ENCODE measurements at places on chromosomes 6 and 20. TPM values are rescaled to one million over a fixed set of nuclear protein-coding genes. Genes with fewer than 3 reads are reported as not detected.

Gene WFDC10B
- not detected for polyA plus RNA-seq

Gene KHDC1L
- polyA plus RNA-seq, result 1.1 TPM

Gene MYL9
- 361 TPM for polyA plus RNA-seq

Gene SLC17A3
- 0.42 TPM for polyA plus RNA-seq

- no peak for DNase-seq
Measured at GRCh38 chr20:33563788-33564187, 73.9 kb downstream of the CBFA2T2 start.

- no peak for DNase-seq
Measured at GRCh38 chr6:6634735-6635075, 46.2 kb downstream of the LY86 start.

DNA sequence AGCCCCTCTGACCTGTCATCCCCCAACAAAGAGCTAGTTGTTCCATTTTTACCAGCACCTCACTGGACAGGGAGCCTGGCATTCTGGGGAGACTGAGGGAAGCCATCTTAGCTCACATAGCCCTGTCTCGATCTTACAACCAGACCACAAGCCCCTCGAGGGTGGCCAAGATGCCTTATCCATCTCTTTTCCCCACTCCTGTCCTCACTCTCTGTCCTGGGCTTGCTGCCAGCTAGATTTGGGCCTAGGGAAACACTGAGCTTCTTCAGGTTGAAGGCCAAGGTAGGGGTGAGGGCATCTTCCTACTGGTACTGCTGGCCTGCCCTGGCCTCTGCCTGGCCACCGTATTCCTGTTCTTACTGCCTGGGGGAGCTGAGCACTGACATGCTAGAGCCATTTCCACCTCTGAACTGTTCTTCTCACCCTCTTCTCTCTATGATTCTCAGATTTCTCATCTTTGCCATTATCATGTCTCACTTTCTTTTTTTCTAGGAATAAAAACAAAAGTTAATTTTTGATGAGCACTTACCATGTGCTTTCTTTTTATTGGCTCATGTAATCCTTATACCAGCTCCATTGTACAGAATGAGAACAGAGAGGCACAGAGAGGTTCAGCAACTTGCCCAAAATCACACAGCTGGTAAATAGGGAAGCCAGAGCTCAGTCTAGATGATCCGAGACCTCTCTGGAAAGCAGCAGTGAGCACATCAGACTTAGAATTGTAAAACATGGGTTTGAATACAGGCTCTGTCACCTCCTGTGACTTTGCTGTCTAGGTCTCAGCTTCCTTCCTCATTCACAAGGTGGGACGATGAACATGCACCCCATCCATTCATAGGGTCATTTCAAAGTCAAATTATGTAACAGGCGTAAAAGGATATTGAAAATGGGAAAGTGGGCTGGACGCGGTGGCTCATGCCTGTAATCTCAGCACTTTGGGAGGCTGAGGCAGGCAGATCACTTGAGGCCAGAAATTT, 28.7 kb downstream of the FGD2 start:
- no peak for DNase-seq

DNA sequence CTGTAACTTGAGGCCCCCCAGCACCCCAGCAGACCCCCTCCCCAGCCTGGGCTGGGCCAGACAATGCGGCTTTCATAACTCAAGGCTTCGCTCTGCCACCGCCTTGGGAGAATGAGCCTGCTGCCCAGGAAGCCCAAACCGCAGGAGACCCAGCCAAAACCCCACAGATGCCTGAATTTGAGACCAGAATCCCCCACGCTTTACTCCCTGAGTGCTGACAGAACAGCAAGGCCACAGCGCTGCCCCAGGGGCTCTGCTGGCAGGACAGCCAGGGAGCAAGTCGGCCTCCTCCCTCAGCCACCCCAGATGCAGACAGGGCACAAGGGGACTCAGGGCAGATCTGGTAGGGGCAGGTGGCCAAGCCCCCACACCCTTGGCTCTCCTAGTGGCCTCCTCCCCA, 2.2 kb downstream of the MDFI start:
- no peak for DNase-seq

DNA sequence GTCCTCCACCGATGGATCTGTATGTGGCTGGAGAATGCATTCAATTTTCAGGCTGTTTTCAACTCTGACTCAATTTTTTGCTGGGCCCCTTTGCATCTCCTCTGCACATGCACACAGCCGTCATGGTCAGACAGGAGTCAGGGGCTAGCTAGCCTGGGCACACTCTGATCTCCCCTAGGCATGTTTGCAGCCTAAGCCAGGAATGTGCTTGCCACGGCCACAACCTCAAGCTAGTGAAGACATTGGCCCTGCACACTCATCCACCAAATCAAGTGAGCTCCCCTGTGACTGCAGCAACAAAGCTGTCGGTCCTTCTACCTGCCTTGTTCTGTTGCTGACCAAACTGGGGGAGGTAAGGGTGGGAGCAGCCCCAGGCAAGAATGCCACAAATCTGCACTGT, 300.5 kb downstream of the ESR1 start:
- DNase-seq, result no peak

DNA sequence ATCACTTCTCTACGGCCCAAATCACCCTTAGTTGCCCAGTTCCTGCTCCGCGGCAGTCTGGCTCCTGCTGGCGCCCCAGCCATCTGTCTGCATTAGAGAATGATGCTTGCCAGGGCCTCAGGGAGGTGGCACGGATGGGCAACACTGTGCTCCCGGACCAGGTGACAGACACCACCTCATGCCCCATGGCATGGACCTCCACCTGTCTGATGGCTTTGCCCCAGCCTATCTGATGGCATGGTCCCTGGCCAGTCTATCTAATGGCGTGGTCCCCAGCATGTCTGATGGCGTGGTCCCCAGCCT, 18.8 kb upstream of the MRGBP start:
- DNase-seq, result no peak

Measured in right lung (tissue), 10 donors.